ENCODE measurements at places on chromosomes 6 and 20. TPM values are rescaled to one million over a fixed set of nuclear protein-coding genes. Genes with fewer than 3 reads are reported as not detected.

Gene EPPIN
- not detected for total RNA-seq

Gene CRISP3
- total RNA-seq: not detected

Gene APOBEC2
- not detected for total RNA-seq

Gene PARD6B
- total RNA-seq: 1.9 TPM

Gene MYMX
- 2.0 TPM for total RNA-seq

Gene MUC21
- not detected for total RNA-seq

Gene SEMG1
- total RNA-seq: not detected

Gene COL9A1
- not detected for total RNA-seq

Gene VNN1
- not detected for total RNA-seq

Gene NCR2
- total RNA-seq: not detected

Gene XKR7
- not detected for total RNA-seq

Gene SLC22A16
- not detected for total RNA-seq

Gene SAMD10
- 4.0 TPM for total RNA-seq

Gene SMOC2
- not detected for total RNA-seq

Gene GSTA1
- total RNA-seq: not detected

Gene GABRR1
- not detected for total RNA-seq

Gene CGA
- not detected for total RNA-seq

Gene LPA
- total RNA-seq: not detected

Gene ZGPAT
- total RNA-seq: 17.3 TPM

Data from epithelial cell of alveolus of lung (primary cell).